ENCODE measurements at places on chromosomes 3 and 15.

GRCh38 chr3:12663936-12664908 is at the start of gene RAF1:
TSS of gene RAF1 (minus strand) at chr3:12664117. CDS start at chr3:12618721, 45,396 bp downstream.
- peak; percentile 98 for DNase-seq

- DNase-seq: peak; percentile 24
Measured at GRCh38 chr3:58899159-58899952, 150.5 kb downstream of the CFAP20DC start.

DNA sequence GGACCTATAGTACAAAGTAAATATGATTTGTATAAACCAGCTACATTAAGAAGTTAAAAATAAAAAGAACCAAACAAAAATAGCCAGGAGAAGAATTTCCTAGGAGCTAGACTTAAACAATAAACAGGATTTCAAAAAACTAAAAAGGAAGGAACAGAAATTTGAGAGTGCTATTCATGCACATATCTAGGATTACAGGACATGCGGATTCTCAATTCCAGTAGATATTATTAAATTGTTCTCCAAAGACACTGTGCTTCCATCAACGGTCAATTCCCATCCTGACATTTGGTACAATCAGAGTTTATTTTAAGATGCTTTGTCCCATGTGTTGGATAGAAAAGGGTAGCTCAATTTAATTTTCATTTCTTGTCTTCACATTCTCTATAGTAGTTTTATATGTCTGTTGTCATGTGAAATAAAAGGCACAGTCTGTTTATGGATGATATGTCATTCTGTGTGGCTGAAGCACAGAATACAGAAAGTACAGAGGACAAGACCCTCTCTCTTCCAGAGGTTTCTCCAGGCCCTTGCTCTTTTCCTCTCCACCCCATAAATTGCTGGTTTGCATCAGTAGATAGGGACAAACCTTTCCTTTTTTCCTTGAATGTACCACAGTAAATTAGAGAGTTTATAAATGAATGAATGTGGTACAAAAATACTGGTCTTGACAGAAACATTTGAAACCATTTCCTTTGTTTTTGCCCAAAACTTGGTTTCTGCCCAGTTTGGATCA is 3.5 kb downstream of the PLOD2 start:
- DNase-seq: no peak

- no peak for DNase-seq
Measured at GRCh38 chr15:63764124-63764803, 69.5 kb downstream of the HERC1 start.

DNA sequence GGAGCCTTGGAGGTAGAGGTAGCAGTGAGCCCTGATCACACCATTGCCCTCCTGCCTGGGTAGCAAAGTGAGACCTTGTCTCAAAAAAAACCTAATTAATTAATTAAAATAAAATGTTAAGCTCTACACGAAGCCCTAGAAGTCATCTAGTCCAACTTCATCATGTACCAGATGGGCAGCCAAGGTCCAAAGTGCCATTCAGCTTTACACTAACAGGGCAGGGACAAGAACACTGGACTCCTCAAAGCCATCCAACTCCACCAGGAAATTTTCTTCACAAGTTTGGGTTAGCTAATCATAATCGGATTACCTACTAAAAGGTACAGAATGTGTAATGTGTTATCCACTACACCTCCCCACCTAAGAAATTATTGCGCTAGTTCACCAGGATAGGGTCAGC is 48.8 kb downstream of the WWTR1 start:
- DNase-seq: no peak
